Dermis microvascular lymphatic vessel endothelial cell (primary cell): ENCODE measurements at places on chromosomes 1 and 21. TPM values are rescaled to one million over a fixed set of nuclear protein-coding genes. Genes with fewer than 3 reads are reported as not detected.

The RAB3GAP2 gene
- 24.8 and 26.4 TPM in 2 replicates for total RNA-seq

- DNase-seq: no peak
Observed at GRCh38 chr1:64499966-64500365, 30.0 kb downstream of the CACHD1 start.

The RAD54L gene
- 2.0 and 3.0 TPM in 2 replicates for total RNA-seq

DNA sequence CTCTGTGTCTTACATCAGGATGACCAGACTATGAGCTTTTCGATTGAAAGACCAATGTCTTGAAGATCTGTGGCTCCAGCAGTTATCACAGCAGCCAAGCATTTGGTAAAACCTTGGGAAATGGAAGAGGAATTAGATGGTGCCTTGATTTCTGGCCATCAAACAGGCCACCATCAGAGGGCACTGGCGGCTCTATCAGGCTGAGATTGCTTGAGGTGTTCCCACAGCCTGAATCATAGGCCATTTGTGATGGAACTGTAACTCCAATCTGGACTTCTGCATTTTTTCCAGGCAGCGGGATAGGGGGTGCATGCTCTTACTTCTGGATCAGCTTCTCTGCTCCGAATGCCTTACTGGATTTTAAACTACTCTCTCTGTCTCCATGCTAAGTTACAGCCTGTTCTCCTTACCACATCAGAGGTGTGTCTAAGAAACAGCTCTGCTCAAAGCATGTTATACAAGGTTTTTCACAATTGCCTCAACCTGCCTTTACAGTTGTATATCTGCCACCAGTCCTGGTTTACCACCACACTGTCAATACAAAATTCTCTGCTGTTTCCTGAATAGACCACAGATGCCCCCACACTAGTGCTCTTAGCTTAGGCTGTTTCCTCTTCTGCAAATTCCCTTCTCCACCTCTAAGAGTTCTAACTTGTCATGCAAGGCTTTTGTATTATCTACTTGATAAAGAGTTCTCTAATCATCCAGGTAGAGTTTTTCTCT, 180.9 kb downstream of the PTGER3 start:
- no peak for DNase-seq

The KRTAP19-8 gene
- not detected in 2 replicates for total RNA-seq

The MIB2 gene
- 21.4 and 40.1 TPM in 2 replicates for total RNA-seq

The SYNC gene
- 11.7 and 14.7 TPM in 2 replicates for total RNA-seq

- DNase-seq: no peak
Observed at GRCh38 chr1:38455829-38456530, 403.6 kb downstream of the RRAGC start.

The ERICH3 gene
- total RNA-seq: not detected in 2 replicates

- DNase-seq: no peak
Observed at GRCh38 chr1:119358636-119359035, 9.9 kb upstream of the HAO2 start.

DNA sequence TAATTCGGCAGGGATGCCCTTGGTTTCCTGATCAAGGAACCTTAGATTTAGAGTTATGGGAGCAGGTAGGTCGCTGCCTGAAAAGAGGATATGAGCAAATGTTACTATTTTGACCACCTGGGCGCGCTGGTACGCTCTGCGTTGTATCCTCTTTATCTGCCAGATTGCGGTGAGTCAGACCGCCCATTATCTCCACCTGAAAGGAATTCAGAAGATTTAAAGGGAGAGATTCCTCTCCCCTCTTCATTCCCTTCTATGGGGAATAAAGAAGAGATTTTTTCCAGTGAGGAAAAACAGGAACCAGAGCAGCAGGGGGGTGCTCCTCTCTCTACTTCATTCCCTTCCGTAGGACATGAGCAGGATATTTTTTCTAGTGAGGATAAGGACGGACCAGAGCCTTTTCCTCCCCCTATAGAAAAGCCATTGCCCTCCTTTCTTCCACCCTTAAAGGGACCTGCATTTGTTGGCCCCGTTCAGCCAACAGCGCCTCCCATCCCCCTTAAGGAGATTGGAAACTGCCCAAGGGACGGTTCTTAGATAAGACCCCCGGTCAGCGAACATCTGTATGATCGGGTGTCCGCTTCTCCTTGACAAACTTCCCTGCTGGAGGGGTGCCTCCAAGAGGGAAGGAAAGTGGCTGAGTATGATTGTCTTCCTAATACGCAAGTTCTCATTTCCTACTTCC, 34.1 kb downstream of the CLCA1 start:
- DNase-seq: peak; percentile 51

- no peak for DNase-seq
Observed at GRCh38 chr21:28193189-28193588, 799.5 kb downstream of the LTN1 start.

The PCP4 gene
- total RNA-seq: not detected in 2 replicates

GRCh38 chr1:205680073-205680851, at the start of gene SLC45A3:
TSS of gene SLC45A3 (minus strand) at chr1:205680509. CDS start at chr1:205664656, 15,853 bp downstream.
- no peak for DNase-seq

GRCh38 chr1:91450260-91450659, 45.6 kb upstream of the HFM1 start:
- no peak for DNase-seq

DNA sequence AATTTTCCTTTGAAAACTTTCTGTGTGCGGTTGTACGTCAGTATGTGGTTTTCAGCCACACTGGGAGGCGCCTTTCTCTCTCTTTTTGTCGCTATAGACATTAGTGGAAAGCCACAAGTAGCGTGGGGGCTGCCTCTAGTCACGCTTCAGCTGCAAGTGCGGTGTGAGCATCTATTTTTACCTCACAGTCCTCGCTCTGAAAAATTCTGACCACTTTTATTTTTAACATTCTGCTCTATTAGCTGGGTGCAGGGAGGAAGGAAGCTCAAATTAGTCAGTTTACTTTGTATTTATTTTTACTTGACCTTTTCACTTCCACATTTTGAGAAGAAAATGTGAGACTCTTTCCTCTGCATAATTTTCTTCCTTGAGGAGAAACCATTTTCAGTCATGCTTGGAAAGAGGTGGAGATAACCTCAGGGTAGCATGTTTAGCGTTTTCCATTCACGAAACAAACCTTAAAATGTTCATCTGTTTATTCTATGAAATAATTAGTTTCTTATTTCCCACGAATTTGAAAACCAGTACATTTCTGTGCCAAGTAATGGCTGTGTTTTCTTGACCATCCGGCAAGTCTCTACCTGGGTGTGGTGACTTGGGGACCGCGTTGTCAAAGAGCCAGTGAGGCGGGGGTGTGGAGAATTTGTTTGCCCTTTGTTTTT, 35.6 kb downstream of the ADARB1 start:
- DNase-seq: peak; percentile 39

GRCh38 chr1:156498432-156499193, 2.0 kb downstream of the MEF2D start:
- peak; percentile 92 for DNase-seq

The DCST2 gene
- total RNA-seq: under 0.01 and 0.13 TPM in 2 replicates

The ARHGEF10L gene
- total RNA-seq: 1.2 and 1.5 TPM in 2 replicates

The S100A1 gene
- total RNA-seq: not detected in 2 replicates

DNA sequence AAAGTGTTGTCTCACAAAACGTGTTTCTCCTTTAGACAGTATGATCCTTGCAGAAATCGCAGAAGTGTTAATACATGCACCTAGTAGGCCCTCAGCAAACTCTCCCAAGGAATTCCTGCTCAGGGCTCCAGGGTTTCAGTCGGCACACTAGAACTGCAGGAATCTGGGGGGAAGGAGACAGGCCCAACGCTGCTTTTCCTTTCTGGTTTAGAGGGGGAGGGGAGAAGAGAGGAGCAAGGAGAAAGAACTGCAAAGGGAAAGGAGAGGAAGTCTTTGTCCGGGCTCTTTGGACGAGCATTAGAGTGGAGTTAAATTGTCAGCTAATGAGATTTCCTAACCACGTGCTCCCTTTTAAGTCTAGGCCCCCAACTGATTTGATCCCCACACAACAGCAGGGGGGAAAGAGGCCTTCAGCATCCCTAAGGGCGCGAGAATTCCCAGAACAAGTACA, 103.7 kb upstream of the SOD1 start:
- DNase-seq: no peak

- DNase-seq: no peak
Observed at GRCh38 chr1:226403201-226404034, 4.5 kb downstream of the PARP1 start.

- no peak for DNase-seq
Observed at GRCh38 chr1:48536477-48536876, 64.5 kb upstream of the SPATA6 start.

GRCh38 chr21:16169102-16169511, 439.3 kb downstream of the USP25 start:
- no peak for DNase-seq

GRCh38 chr1:54884135-54884586, 2.8 kb downstream of the DHCR24 start:
- DNase-seq: no peak

The OR2T11 gene
- not detected in 2 replicates for total RNA-seq

DNA sequence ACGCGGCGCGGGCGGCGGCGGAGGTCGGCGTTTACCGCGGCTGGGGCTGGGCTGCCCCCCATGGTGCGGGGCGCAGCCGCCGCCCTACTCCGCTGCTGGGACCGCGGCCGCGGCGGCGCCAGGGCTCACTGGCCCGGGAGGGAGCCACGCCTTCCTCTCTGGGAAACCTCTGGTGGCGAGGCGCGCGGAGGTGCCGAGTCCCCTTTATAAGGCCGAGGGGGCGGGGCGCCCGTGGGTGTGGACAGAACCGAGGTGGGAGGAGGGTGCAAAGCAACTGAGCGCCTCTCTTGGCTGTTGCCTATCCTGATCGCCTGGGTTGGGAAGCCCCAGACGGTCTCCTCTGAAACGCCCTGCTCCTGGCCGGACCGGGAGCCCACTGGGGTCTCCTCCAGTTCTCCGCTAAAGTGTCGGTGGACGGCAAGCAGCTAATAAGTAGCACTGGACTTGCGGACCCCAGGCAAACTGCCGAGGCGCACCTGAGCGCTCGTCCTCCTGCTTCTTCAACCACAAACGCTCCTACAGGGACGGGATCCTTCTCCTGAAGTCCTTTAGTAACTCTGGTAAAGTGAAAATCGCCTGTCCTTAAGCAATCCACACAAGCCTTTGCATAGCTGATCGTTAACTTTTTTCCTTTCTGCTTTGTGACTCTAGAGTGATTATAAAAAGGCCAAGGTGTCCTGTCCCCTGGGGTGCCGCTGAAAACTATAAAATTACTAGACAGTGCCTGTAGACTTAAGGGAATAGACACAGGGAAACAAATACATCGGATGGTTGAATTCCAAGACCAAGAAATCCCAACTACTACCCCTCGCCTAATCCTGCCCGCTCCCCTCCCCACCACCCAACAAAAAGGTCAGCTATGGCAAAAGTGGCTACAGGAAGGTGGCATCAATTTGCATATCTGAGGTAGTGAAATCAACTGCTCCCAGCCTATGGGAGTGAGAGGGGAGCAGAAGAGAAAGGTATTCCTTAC, at the start of gene PTGER3:
Gene PTGER3 (minus strand): TSS at position 182 of the 973 bp plus-strand sequence. CDS start 239 bp downstream, outside the sequence.
- no peak for DNase-seq

DNA sequence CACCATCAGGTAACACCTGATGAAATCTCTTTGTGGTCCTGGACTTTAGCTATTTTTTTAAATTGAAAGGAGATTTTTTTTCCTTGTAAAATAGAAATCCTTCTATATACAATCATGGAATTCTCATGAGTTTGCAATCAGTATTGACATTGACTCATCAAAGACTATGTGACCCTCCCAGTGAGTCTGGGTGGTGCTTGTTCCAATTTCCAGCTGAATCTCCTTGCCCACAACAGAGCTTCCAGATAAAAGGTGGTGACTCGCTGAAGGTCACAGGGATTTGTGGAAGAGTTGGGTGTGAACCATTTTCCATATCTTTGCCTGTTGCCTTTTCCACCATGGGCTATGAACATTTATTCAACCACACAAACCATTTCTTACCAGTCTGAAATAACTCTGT, 486.6 kb downstream of the AJAP1 start:
- no peak for DNase-seq

The ERG gene
- 41.0 and 70.4 TPM in 2 replicates for total RNA-seq

GRCh38 chr1:90994461-90994860, 27.4 kb downstream of the ZNF644 start:
- DNase-seq: no peak

The SPRR2G gene
- not detected in 2 replicates for total RNA-seq

DNA sequence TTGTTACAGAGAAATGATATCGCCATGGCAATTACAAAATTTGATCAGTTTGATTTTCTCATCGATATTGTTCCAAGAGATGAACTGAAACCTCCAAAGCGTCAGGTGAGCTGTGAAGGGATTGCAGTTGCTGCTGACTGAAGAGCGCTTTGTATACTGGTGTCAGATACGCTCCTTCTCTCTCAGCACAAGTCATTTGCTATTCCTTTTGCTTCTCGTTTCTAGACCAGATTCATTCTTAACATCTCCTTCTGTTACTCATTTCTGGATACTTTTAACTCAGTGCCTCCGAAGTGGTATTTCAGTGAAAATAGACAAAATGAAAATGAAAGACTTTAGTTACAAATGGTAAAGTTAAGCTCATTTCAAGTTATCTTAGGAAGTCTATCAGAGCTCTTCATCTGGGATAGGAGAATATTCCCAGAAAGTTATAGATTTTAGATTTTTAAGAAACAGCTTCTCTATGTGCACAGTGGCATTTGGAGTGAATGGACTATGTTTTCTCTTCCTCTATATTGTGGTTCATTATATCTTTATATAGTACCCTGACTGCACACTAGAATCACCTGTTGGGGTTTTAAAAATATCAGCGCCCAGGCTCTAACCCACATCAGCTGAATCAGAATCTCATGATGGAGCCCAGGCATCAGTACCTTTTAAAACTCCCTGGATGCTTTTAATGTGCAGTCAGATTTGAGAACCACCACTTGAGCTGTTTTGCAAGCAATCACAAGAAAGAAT, 30.3 kb upstream of the KCNQ4 start:
- DNase-seq: no peak

DNA sequence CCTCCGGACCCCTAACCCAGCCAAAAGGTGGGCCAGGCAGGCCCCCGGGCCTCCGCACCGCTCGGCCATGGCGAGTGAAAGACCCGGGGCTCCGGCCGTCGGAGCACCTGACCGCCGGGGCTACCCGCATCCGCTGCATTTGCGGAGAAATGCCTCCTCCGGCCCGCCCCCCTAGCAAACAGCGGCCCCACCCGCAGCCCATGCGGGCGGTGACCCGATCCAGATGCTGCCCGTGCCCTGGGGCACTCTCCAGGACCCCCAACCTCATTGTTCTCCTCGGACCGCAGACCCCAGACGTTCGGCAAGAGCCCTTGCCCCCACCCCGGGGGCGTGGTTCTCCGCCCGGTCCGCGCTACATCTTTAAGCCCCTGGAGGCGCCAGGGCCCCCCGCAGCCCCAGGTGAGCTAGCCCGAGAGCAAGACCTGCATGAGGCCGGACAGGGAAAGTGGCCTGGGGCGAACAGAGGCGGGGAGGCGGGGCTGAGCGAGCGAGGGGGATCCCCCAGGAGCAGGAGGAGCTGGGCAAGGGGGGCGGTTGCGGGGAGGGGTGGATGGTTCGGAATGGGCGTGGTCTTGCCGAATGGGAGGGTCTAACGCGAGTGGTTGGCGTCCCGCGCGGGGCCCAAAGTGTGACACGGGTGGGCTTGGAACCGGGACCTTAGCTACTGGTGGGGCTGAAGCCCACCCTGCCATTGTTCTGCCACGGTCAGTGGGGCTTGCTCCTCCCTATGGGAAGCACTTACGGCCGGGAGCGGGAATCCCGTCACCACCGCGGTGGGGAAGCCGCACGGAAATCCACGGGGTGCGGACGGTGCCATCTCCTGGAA, 6.3 kb upstream of the CRYBG2 start:
- no peak for DNase-seq

The C1orf226 gene
- total RNA-seq: under 0.01 and 0.13 TPM in 2 replicates

- DNase-seq: no peak
Observed at GRCh38 chr1:41394959-41395956, 34.0 kb downstream of the FOXO6 start.
